CMK (cell line): ENCODE measurements at places on chromosomes 6 and 20.

DNA sequence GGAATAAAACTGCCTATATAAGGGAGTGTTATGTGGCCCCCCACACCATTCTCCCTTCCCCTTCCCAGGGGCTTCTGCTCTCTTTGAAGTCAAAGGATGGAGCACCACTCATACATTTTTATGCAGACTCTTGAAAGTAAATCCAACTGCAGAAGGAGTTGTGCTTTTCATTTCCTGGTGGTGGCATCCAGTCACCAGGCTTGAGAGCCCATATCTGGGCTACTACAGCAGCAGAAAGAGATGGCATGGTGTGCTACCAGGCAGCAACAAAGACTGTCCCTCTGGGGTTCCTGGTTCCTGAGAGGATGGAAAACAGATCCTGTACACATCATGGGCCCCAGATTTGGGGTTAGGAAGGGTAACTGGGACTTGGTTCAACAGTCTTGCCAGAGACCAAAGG, 226.4 kb downstream of the CLIC5 start:
- no peak for DNase-seq

DNA sequence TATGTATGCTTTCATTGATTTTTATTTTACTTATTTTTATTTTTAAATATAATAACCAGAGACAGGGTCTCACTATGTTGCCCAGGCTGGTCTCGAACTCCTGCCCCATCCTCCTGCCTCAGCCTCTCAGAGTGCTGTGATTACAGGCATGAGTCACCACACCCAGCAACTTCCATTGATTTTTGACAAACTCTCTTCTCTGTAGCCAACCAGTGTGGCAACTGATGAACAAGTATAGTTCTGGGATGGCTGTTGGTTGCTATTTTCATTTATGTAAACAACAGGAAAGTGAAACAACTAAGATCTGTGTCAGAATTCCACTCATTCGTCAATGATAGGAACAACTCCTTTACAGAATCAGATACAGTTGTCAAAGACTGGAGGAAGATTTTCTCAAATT, 356.7 kb upstream of the JARID2 start:
- DNase-seq = no peak

DNA sequence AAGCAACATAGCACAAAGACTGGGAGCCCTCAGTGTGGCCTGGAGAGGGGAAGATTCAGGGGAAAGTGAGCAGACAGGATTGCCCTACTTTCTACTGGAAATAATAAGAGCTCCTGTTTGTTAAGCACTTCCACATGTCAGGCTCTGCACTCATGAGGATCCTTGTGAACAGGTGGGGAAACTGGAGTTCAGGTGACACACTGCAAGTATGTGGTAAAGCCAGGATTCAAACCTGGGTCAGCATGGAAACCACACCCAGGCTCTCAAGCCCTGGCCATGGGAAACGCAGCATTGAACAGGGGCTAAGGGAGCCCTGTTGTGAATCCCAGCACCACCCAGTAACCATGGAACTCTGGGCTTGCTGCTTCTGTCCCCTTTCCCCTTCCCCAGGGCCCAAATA, 42.8 kb upstream of the ID1 start:
- DNase-seq = no peak

DNA sequence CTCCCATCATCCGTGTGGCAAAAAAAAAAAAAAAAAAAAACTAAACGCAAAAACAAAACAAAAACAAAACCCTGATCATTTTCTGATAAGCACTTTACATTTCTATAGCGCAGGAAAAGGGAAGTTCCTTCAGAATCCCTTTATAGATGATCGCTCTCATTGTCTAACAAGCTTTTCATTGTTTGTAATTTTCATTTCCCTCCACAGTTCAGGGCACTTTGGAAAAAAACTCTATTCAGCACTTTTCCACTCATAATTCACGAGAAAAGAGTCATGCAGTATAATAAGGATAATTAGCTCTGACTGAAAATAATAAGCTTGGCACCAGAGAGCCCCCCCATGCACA, 89.4 kb upstream of the ATXN1 start:
- DNase-seq = no peak
